ENCODE measurements at places on chromosomes 4 and X.

DNA sequence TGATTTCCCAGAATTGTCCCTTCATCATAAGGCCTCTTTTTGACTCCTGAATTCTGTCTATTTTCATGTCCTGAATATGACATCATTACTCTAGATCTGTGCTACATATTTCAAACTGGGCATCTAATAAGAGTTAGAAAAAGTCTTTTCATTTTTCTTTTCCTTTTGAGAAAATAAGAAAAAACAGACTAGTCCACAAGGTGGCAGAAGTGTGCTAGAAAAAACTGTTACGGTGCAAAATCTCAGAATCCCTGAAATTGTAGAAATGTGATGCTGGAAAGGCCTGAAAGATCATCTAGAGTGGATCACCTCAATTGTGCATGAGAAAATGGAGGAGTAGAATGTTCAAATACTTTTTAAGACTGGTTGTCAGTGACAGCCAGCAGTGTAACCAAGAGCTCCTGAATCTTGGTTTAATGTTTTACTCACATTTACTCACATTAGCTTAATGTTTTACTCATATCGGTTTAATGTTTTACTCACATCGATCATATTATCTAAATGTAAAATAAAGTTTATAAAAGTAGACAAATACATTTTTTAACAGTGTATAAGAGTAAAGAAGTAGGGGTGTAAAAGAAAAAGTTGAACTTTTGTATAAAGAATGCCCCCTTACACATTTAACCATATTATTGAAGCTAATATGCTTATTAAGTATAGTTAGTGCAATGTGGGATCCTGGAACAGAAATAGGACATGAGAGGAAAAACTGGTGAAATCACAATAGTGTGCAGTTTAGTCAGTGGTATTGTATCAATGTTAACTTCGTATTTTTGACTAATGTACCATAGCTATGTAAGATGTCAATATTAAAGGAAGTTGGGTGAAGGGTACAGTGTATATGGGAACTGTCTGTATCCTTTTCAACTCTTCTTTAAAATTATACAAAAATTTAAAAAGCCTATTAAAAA lies 15.2 kb downstream of the ASB11 start:
- no peak for DNase-seq

GRCh38 chr4:139297001-139297410 lies 4.3 kb upstream of the NAA15 start:
- peak; percentile 81 for DNase-seq

DNA sequence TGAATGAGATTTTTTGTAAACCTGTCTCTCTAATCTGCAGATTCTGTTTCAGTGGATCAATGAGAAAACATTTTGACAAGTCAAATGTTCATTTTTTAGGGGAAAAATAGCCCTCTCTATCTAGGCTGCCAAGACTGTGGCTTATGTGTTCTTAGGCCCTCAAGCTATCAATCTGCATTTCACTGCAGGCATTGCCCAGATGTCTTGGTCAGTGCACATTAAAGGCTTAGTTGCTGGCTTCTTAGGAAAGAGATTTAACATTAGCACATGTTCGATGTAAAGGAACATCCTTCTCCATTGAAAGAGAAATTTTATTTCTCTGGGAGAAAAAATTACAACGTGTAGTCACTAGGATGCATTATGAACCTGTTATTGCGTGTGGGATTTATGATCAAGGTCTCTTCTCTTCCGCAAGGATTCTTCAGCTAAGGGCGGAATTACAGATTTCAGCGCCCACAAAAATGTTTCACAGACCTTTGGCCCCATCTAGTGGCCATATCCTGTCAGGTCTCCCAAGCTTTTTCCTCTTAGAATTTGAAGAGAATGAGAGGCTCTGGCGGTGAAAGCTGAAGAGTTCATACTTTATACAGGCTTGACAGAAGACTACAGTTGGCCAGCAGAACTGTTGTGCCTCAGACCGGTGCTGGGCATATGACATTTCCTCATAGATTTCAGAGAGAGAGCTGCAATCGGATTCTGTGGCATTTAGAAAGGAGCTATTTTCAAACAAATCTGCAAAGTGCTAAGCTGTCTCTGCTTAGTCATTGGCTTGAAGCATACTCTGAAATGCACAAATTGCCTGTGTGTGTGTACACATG lies 144.6 kb upstream of the NOCT start:
- no peak for DNase-seq

GRCh38 chr4:75673959-75674328 lies 733 bp upstream of the G3BP2 start:
- no peak for DNase-seq

- no peak for DNase-seq
Observed at GRCh38 chr4:8370106-8370787, 70.3 kb downstream of the ACOX3 start.

GRCh38 chr4:98687876-98688275 lies 29.5 kb upstream of the TSPAN5 start:
- no peak for DNase-seq

- no peak for DNase-seq
Observed at GRCh38 chr4:18536428-18536827, 514.9 kb upstream of the LCORL start.

- no peak for DNase-seq
Observed at GRCh38 chr4:187577941-187578480, 417.6 kb upstream of the ZFP42 start.

GRCh38 chr4:8191136-8191747 lies 7.8 kb upstream of the SH3TC1 start:
- DNase-seq, result no peak

DNA sequence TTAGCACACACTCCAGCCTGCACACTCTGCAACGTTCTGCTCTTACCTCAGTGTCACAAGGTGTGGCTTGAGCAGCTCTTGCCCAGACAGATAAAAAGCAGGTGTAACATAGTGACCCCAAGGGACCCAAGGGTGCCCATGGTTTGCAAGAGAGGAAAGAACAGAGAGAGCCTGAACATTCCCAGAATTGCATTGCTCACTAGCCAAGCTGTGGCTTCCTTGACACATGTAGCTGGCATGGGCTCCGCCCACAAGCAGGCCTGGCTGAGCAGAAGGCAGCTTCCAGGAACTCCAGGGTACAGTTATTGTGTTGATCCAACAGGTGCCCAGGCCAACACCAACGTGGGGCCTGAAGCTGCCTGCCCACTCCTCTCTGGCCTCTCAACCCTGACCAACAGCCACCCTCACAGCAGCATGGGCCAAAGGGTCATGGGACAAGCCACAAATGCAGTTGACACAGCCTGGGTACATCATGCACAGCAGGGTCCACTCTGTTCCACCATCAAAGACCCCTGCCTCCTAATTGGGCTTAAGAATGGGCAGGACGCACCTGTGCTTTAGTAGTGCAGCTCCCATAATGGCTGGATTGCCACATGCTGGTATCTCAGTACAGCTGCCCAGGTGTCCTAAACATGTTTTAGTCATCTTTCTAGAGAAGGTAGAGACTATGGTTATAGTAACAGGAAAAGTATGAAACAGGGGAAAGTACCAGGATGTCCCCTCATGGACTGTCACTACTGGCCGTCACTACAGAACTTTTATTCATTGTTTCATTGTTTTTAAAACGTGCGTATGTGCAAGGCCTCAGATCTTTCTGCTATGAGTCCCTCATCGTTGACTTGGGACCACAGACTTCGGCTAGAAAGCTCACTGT lies 73.7 kb upstream of the ACSL1 start:
- peak; percentile 44 for DNase-seq

DNA sequence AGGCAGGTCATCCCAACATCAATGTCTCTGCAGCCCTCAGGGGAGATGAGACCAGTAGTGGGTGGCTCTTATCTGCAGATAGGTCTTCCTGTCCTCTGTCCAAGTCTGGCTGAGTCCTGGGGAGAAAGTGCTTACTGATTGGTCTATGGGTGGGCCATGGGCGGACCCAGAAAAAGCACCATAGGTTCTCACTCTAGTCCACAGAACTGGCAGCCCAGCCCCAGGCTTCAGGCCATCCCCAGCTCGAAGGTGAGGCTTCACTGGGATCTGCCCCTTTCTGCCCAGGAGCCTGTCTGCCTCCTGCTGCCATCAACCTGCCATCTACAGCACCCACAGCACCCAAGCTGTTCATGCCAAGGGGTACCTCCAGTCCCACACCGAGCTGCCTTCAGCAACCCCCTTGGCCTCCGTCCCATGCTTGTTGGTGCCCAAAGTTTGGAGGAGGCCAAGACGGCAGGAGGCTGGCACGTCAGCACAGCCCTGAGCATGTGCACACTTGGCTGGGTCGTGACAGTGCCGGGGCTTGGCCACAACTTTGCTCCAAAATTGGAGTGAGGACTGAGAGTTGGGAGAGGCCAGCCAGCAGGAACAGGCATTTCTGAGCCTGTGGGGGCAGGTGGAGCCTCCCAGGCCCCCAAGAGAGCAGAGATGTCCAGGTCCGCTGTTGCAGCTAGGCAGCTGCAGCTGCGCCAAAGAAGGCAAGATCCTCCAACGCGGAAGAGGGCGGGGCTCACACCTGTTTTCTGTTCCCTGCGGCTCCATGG lies 99.6 kb downstream of the IQCM start:
- DNase-seq, result no peak

DNA sequence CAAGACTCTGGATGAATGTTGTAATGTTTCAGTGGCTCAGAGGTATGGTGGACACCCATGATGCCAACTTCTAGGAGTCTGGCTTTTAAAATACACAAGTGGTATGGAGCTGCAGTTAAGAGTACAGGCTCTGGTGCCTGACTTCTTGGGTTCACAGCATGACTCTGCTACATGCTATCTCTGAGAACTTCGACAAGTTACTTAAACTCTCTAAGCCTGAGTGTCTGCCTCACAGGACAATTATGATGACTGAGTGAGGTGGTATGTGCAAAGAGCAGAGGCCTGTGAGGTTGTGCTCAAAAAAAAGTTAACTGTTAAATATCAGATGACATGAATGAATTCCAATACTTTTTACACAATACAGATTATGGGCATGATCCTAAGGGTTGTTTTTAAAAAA lies 90.9 kb upstream of the SRD5A3 start:
- no peak for DNase-seq

DNA sequence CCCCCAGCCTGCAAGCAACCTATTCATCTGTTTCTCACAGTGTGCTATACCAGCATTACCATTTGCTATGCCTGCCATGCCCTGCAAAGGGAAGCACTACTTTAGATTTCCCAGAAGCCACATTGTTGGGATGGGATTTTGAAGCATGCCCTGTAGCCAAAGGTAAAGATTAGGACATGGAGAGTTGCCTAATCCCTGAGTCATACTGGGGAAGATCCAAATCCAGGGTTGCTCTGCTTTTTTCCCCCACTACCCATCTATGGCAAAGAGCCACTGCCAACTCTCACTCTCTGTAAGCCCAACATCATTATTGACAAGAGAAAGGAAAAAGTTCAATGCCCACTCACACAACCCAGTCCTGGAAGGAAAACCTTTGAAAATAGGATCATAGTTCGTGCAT lies 36.7 kb upstream of the TMEM164 start:
- DNase-seq, result no peak

- no peak for DNase-seq
Observed at GRCh38 chr4:36601864-36602495, 320.6 kb downstream of the DTHD1 start.

DNA sequence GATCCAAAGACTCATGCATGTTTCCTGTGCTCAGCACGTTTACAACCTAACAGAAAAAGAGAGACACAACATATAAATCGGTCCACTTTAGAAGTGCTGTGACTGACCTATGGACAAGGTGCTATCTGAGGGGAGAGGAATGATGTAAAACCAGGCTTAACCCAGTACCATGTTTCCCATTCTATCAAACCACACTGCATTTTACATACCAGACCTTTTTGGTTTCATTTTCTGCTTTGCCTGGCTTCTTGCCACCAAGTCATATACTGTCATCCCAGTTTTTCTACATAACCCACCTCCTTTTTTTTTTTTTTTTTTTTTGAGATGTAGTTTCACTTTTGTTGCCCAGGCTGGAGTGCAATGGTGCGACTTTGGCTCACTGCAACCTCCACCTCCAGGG lies 82.2 kb downstream of the KLF8 start:
- DNase-seq, result no peak

- DNase-seq, result no peak
Observed at GRCh38 chrX:35826503-35826902, 28.4 kb downstream of the MAGEB16 start.
